ENCODE measurements at places on chromosomes 12 and 14.

DNA sequence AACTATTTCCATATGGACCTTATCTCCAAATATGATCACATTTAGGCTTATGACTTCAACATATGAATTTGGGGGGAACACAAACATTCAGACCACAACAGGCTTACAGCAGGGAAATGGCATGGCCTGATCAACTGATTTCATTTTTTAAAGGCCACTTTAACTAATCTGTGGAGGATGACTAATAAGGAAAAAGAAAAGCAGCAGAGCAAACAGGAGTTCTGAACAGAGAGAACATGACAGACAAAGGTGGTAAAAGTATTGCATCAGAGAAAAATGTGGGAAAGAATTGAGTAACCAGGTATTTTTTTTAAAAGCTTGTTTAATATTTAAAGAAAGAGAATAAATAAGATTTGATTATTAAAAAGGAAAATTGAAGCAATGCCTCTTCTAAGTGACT lies 366.1 kb upstream of the TMPO start:
- no peak for DNase-seq

- DNase-seq, result no peak
These were observed 9.5 kb downstream of the BTG1 start for GRCh38 chr12:92136026-92136730.

DNA sequence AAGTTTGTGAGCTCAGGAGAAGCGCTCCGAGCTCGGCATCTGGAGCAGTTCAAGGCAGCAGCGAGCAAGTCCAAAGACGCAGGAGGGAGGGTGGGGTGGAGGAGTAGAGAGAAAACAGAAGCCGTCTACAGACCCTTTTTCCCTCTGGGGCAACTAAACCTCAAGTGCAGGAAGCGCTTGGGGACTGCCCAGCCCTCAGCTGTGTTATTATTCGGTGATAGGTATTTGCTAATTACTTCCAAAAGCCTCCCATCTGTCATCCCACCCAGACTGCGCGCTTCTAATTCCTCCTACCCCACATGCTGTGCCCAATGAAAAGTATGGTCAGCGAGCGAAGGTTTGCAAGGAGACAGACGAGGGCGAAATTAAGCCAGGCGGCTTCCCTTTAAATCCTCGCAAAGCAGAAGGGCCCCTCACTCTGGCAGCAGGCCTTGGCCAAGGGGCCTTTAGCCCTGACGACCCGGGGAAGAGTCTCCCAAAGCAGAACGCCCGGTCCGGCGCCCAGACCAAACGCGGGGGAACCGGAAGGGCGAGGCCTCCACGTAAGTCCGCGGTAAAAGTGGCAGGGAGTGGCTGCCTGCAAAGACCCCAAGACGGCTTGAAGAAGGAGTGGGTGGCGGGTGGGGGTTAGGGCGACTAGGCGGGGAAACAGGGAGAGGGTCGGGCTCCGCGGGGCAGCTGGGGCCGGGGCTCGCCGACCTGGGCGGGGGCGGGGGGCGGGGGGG lies 507 bp upstream of the CD9 start:
- no peak for DNase-seq

DNA sequence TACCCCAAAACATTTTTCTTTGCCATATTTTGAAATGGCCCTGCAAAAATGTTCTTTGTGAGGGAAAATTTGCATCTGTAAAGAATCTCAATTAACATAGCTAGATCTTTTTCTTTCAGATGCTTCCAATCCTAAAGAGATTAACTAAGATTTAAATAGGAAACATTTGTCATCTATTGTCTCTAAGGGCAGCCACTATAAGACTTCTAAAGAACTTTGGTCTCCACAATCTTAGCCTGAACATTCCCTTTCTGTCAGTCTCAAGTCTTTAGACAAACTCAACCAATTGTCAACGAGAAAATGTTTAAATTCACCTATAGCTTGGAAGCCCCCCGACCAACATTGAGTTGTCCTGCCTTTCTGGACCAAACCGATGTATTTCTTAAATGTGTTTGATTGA lies 71.1 kb upstream of the RASSF8 start:
- no peak for DNase-seq

DNA sequence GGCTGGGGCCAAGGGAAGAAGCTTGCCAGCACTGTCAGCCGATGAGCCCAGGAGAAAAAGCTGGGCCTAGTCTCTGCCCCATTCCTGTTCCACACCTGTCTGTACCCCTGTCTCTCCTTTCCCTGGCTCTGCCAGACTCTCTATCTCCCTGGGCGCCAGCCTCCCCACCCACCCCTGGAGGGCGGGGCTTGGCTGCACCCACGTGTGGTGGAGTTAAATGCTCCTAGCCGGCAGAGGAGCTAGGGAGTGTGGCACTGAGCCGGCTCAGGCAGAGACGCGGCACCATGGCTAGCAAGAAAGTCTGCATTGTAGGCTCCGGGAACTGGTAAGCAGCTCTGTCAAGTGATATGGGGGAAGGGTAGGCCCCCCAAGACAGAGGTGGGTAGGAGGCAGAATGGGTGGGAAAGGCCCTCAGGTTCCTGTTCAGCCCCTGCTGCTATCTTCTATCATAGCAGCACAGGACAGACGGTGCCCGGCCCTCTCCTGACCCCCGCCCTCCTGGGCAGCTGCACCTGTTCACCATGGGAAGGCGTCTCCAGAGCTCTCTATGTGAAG lies at the start of gene GPD1:
Gene GPD1 (plus strand): TSS at position 242 of the 555 bp plus-strand sequence. CDS start 43 bp downstream, at position 285.
- DNase-seq, result peak; percentile 18
